Stimulated activated CD4-positive, alpha-beta T cell treated with anti-CD3 and anti-CD28 coated beads, Interleukin-4, amount 100 ng/mL, for 1 hour (primary cell): ENCODE measurements at places on chromosomes 2 and 18.

GRCh38 chr2:199943373-199943772 is 11.9 kb downstream of the TYW5 start:
- DNase-seq = no peak

DNA sequence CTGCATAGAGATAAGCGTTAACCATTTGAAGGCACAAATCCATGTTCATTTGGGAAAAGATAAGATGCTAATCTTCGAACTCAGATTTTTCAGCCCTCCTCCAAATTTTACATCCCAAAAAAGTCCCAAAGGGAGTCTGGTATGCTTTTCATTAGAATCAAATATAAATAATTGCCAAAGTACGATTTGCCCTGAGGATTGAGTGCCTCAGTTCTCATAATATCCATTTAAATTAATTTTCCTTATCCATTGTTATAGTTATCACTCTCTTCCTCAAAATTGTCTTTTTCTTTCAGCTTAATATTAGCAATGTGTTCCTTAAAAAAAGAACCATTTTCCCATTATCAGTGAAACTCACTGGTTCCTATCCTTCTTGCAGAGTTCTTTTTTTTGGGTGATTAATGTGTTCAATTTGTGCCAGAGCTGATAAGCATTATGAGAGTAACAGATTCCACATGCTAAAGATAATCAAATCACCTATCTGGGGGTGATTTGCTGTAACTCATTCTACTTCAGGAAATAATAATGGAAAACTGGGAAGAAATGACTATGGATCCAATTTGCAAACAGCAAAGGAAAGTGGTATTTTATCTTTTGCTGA is 686 bp downstream of the HNMT start:
- no peak for DNase-seq

DNA sequence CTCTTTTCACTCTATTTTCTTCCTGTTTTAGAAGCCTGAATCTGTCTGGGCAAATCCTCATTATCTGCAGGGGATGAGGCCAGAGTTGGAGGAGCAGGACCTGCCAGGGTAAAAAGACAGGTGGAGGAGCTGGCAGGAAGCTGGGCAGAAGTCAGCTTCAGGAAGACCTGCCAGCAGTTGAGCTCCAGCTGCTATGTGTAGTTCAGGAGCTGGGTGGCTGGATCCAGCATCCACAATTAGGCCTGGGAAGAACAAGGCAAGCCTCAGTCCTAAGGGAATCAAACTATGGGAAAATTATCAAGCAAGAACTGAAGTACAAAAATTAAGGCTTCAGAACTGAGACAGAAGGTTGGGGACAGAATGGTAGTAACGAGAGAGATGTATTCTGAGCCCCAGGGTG is 174.0 kb downstream of the MREG start:
- DNase-seq = no peak

DNA sequence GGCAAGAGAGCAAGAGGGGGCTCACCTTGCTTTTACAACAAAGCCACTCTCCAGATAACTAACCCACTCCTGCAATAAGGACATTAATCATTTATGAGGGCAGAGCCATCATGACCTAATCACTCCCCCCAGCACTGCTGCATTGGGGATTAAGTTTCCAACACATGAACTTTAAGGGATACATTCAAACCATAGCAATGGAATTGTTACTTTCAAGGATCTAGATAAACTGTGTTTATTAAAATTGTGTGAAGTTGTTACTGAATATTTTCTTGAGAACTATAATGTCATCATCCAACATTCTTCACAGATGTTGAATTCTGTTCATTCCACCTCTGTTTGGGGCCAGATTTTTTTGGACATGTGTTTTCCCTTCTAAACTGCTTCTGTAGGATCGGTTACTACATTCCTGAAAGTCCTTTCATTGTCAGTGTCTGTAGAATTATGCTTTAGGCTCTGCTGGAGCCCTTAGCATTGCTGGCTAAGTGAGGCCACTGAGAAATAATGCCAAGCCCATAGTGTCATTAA is 50.4 kb downstream of the SPATS2L start:
- no peak for DNase-seq

DNA sequence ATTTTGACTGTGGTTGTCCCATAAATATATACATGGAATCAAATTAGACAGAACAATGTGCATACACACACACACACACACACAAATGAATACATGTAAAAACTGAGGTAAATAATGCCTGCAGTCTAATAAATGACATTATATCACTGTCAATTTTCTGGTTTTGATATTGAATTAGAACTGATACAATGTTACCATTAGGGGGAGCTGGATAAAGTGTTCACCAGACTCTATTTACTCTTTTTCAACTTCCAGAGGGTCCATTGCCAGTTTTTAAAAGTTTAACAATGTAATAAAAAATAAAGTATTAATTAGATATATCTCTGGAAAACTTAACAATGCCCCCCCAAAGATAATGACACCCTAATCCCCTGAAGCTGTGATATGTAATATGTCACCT is 1666.8 kb upstream of the TMEFF2 start:
- no peak for DNase-seq

GRCh38 chr2:144439993-144440392 is 79.9 kb downstream of the ZEB2 start:
- DNase-seq = no peak

GRCh38 chr18:21054252-21054821 is 57.3 kb downstream of the ROCK1 start:
- DNase-seq = no peak

- DNase-seq = no peak
These were observed 7.4 kb downstream of the EPAS1 start for GRCh38 chr2:46304635-46305034.

DNA sequence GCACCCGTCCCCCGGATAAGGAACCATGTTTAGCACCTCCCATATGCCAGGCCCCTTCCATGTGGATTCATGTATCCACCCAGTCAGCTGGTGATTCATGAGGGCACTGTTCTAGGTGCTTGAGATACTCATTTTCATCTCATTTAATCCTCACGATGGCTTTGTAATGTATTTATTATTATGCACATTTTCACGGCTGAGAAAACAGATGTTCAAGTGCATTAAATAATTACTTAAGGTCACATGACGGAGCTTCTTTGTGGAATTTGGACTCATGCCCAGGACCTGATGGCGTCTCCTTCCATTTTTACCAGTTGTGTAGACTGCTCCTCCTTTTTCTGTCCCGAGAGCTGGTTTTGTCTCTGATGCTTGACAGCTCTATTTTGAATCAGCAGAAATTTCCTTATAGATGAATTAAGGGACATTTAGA is 72.2 kb upstream of the RBM44 start:
- DNase-seq = no peak

DNA sequence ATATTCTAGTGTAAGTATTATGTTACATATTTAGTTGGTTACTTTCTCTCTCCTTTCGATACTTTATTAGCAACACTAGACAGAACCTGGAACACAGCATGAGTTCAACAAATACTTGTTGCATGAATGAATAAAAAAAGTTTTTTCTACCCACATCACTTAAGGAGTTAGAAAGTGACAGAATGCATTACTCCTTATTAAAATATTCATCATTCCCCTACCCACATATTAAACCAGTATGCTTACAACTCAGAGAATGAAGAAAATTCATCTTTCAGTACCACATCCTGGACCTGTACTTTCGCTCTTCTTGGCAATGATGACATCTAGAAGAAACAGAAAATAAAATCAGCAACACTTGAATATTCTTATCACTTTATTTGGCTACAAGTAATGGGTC is 6.0 kb downstream of the SRBD1 start:
- DNase-seq = no peak

- no peak for DNase-seq
These were observed 31.5 kb downstream of the USP34 start for GRCh38 chr2:61439241-61440002.

- no peak for DNase-seq
These were observed 15.1 kb downstream of the HOXD3 start for GRCh38 chr2:176172007-176172894.

- DNase-seq = no peak
These were observed 94.0 kb downstream of the PXDN start for GRCh38 chr2:1650085-1650872.

- DNase-seq = no peak
These were observed 3.0 kb downstream of the LRRFIP1 start for GRCh38 chr2:237630216-237631000.

DNA sequence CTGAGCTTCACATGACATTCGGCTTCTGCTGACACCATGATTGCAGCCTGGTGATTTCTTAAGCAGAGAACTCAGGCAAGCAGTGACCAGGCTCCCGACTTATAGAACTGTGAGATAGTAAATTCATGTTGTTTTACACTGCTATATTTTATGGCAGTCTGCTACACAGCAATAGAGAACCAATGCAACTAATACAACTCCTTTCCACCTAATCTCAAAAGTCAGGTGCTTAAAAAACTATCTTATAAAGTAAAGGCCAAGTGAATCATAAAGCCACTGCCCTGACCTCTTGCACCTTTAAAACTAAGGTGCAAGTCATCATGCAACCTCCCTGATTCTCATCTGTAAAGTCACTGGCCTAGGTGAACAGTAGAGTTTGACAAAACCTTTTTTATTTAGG is 95.3 kb upstream of the GLS start:
- no peak for DNase-seq

- no peak for DNase-seq
These were observed 763.7 kb upstream of the CRIM1 start for GRCh38 chr2:35591886-35592285.

GRCh38 chr2:111157798-111158197 is 37.1 kb downstream of the BCL2L11 start:
- no peak for DNase-seq

- DNase-seq = no peak
These were observed 30.1 kb downstream of the INO80C start for GRCh38 chr18:35467624-35468016.

DNA sequence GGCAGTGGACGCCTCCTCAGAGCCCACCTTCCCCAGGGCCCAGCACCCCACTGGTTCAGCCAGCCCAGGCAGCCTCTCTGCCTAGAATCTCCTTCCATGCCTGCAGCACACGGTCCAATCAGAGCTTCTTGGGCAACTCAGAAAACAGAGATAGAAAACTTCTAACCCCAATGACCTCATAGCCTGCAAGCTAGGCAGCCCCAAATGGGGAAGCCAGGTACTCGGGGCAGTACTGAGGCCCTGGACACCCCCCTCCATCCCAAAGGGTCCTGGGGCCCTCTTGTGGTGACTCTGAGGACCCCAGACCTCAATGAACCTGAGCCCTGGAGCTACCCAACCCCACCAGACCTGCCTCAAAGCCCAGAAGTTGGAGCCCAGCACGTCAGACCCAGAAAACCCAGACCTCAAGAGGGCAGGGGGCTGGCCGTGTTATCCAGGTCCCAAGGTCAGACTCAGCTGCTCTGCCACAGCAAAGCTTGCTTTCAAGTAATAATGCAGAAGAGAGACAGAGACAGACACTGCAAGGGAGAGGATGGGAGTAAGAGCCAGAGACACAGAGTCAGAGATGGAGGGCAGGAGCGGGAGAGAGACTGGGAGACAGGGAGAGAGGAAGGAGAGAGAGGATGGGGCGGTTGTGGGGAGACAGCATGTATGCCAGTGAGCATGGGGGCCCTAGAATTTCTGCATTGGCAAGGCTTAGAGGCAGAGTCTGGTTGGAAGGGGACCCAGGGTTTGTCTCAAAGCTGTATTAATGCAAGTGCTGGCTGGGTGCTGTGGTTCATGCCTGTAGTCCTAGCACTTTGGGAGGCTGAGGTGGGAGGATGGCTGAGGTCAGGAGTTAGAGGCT is 28.2 kb downstream of the SERTAD2 start:
- no peak for DNase-seq

DNA sequence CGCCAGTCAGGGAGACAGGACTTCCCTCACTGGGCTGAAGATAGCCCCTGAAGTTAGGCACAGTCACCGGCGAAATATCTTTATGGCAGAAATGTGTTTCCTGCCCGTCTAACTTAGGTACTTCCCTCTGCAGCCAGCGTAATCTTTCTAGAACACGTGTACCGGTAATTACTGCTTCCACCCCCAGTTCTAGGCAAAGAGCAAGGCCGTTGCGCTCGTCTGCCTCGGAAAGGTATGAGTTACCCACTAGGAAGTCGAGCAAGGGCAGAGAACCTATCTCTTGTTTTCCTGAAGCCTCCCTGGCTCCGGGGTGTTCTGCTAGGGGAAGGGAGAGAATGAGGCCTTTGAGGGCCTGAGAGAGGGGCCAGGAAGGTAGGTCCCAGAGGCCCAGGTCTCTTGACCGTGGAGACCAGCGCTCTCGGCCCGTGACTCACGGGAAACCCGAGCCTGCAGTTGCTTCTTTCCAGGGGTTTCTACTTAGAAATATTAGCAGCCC is 70.0 kb downstream of the TWSG1 start:
- DNase-seq = peak; percentile 31

GRCh38 chr18:27164905-27165304 is 20.2 kb downstream of the CHST9 start:
- no peak for DNase-seq

- peak; percentile 80 for DNase-seq
These were observed at the start of gene OSBPL1A for GRCh38 chr18:24397694-24398368. Gene OSBPL1A, minus strand, starts transcription at chr18:24397824. Its CDS starts 20,291 bp downstream, at chr18:24377533.

- no peak for DNase-seq
These were observed 273.2 kb upstream of the RGPD4 start for GRCh38 chr2:107553539-107553938.

DNA sequence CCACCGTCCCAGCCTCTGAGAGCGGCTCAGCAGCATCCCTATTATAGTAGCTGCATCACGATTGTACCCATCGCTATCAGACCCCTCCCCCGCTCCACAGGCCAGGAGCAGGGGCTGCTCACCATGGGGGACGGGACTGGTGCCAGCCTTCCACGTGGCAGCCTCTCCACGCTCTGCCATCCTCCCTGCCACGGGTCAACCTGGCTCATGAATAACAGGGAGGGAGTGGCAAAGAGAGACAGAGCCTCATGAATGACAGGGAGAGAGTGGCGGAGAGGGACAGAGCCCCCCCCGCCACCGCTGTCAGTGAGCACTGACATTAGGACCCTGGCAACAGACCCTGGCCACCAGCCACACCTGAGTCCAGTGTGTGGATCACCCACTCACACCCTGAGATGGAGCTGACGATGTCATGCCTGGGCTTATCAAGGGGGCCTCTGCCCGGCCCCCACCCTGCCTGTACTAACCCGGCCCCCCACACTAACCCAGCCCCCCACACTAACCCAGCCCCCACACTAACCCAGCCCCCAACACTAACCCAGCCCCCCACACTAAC is 16.9 kb downstream of the CROCC2 start:
- DNase-seq = no peak

GRCh38 chr2:226904592-226904991 is 68.7 kb downstream of the RHBDD1 start:
- no peak for DNase-seq

GRCh38 chr18:44848644-44849335 is 168.1 kb downstream of the SETBP1 start:
- no peak for DNase-seq

- DNase-seq = no peak
These were observed 49.8 kb upstream of the ZBTB7C start for GRCh38 chr18:48459016-48459415.
